LoVo (cell line): ENCODE measurements at places on chromosomes 13 and 19.

DNA sequence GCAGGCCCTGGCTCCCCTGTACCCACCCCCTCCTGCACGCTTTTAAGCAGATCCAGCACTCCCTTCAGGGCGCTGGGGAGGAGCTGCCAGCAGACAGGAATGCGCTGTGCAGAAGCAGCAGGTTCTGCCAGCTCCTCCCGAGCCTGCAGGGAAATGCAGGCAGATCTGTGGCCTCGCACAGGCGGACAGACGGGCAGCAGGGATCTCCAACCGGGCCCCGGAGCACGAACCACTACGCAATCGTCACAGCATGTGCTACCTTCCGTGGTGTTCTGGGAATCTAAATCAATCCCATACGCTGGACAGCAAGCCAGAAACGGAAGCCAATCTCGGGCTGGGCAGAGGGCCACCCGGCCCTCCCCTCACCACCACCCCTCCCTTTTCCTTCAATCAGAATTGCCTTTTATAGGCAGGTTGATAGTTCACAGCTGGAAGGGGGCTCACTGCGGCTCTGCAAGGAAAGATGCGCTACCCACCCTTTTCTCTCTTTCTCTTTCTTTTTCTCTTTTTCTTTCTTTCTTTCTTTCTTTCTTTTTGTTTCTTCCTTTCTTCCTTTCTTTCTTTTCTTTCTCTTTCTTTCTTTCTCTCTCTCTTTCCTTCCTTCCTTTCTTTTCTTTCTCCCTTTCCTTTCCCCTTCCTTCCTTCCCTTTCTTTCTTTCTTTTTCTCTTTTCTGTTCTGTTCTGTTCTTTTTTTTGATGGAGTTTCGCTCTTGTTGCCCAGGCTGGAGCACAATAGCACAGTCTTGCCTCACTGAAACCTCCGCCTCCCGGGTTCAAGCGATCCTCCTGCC is 99.9 kb downstream of the GNG7 start:
- DNase-seq: no peak

GRCh38 chr19:33427801-33428626 is 54.5 kb downstream of the CEBPG start:
- no peak for DNase-seq

DNA sequence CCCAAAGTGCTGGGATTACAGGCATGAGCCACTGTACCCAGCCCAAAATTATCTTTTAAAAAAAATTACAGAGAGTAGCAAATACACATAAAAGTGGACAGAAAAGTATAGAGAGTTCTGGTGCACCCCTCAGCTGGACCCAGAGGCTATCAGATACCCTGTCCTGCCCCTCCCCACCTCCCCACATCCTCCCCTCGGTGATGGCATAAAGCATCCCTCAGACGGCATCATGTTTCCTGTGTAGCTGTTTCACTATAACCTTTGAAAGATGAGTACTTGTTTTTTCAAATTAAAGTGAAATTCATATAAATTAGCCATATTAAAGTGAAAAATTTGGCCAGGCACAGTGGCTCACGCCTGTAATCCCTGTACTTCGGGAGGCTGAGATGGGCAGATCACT is 20.1 kb downstream of the SLC27A1 start:
- DNase-seq: no peak

DNA sequence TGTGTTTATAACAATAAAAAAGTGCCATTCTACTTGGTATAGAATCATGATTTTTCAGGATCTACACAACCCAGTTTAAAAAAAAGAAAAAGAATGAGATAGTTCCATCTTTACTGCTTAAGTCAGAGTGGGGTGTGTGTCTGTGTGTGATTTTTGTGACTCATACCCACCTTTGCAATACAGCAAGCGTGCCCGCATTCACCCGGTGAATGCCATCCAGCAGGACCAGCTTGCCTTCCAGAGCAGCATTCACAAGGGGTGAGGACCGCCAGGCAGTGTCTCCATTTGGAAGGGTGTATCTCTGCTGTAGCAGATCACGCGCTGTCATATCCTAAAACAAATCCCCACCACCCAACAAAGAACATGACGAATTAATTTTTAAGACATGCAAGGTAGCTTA is 127.7 kb downstream of the VWA8 start:
- no peak for DNase-seq
